ENCODE measurements at places on chromosomes 3 and 15.

GRCh38 chr3:98644168-98644567 lies 50.8 kb upstream of the CPOX start:
- DNase-seq: no peak

DNA sequence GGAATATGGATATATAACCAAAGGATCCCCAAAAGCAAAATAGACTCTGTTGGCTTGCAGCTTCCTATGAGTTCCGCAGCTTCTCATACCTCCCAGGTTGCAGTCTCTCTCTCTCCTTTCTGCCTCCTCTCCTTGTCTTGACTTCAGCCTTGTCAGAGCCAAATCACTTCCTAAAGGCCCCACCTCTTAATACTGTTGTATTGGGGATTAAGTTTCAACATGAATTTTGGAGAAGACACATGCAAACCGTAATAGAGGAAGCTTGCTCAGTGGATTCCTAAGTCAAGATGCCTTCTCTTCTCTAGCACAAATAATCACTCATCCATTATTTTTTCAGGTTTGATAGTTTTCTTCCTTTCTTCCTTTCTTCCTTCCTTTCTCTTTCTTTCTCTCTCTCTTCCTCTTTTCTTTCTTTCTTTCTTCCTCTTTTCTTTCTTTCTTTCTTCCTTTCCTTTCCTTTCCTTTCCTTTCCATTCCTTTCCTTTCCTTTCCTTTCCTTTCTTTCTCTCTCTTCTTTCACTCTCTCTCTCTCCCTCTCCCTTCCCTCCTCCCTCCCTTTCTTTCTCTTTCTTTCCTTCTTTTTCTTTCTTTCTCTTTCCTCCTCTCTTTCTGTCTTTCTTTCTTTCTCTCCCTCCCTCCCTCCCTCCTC lies 411.3 kb upstream of the TPM1 start:
- no peak for DNase-seq

- no peak for DNase-seq
These were observed 12.8 kb downstream of the C2CD4A start for GRCh38 chr15:62079594-62079993.

GRCh38 chr3:25386686-25387255 lies 41.3 kb upstream of the RARB start:
- DNase-seq: no peak

DNA sequence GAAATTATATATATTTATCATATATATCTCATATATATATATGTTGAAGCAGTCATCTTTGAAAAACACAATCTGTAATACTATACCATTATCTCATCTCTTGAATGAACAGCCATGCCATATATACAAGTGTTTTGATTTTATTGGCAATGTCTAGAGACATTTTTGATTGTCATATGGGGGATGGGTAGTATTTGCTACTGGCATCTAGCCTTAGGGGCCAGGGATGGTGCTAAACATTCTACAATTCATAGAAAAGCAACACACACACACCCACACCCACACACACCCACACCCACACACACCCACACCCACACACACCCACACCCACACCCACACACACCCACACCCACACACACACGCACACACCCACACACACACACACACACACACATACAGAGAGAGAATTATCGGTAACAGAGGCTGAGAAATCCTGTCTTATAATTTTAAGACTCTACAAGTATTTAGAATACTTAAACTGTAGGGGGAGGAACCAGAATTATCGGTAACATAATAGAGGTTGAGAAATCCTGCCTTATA lies 11.1 kb upstream of the PIK3R4 start:
- DNase-seq: no peak

DNA sequence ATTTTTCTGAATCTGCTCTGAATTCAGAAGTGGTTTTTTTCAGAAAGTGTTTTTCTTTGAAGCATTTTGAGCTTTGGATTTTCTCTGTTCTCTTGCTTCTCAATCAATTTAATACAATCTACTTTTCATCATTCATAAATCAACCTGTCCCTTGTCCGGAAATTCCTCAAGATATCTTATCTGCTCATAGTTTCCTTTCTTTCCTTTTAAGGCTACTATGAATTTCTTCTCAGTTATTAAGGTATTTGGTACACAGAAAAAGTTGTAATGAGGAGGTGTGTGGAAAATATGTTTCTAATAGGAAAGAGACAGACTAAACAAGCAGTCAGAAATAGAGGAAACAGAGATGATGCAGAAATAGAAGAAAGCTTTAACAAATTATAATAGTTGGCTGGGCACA lies 14.4 kb downstream of the CGGBP1 start:
- DNase-seq: no peak

DNA sequence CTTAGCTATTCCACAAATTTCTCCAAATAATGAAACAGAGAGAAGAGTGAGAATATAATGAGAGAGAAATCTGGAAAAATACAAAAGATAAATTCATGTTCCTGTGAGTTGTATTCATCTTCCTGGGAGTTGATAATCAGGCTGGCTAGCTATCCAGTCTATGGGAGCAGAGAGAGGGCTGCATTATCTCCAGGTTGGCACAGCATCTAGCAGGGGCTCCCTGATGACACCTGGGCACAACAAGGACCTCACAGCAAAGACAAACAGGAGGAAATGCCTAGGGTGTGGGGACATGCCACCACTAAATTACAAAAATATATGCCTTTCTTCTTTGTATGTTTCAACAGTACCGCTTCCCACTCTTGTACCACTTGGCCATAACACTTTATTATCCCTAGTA lies 1.9 kb downstream of the EHD4 start:
- no peak for DNase-seq

- no peak for DNase-seq
These were observed 104.3 kb upstream of the EOMES start for GRCh38 chr3:27826448-27826847.

DNA sequence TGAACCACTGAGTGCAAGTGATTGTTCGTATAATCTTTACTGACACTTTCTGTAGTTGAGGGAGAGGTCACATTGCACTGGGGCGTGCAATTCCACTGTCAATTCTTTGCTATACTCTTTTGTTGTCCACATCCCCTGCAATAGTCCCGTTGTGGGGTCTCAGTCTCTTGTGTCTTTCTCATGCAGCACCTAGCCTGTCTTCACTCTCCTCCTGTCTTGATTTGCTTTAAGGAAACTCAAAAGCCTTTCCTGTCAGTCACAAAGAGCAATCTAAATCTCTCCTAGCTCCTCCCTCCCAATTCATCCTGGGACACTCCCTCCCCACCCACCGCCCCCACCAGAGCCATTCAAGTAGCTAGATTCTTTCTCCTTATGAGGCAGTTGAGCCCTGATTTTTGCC lies 13.2 kb upstream of the TMEM158 start:
- no peak for DNase-seq

GRCh38 chr3:29067007-29067406 lies 213.9 kb upstream of the RBMS3 start:
- DNase-seq: no peak

DNA sequence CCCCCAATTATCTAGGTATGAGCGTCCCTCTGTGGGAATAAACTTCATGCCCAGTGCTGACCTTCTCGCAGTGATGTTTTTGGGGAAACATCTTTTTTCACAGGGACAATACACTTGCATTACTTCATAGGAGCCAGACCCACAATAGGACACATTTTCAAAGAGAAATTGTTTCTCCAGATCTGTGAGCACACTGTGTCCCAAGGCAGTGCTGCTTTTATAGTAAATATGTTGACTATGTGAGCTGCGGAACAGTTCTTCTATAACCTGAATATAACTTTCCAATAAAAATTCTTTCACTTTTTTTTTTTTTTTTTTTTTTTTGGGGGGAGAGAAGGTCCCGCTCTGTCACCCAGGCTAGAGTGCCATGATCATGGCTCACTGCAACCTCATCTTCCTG lies 17.4 kb upstream of the THSD4 start:
- no peak for DNase-seq

DNA sequence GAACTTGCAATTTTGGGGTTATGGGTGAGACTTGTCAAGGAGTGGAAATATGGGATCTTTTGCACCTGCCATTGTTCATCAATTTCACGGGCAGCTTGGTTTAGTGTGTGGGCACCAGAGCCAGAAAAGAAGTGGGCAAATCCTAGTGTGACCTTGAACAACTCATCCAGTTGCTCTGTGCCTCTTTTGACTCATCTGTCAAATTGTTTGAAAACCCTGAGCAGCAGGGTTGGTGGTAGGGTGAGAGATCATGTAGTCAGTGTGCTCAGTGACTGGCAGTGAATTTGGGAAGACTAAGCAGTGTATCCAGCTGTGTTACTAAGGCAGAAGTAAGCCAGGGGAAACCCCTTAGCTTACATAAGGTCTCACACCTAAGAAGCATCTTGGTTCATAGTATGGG lies 293.0 kb upstream of the TRIM42 start:
- DNase-seq: no peak

DNA sequence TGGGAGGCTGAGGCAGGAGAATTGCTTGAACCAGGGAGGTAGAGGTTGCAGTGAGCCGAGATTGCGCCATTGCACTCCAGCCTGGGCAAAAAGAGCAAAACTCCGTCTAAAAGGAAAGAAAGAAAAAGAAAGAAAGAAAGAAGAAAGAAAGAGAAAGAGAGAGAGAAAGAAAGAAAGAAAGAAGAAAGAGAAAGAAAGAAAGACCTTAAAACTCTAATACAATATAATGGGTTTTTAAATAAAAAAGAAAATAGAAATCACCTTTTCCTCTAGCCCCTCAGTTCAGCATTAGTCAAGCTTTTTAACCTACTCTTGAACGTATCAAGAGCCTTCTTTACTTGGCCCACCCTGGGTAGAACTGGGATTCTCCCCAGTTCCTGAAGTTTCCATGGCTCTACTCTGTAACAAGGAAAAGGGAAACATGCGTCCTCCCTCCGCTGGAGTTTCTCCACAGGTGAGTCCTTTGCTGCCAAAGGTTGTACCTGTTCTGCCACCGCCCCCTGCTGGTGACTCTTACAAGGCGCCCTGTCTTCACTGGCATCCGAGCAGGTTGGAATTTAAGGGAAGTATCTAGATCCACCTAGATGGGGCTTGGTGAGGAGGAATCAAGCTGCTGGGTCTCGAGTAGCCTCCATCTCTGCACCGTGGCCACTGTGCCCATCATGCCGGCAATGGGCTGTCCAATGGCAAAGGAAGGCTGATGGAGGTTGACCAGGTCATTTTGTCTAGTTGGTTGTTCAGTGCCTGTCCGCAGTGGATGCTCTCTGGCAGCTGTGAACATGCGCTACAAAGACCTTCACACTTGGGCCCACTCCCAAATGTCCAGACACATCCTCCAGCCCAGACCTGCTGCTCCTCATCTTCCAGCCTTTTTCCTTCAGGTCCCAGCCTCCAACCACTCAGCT lies 20.6 kb upstream of the EPHB3 start:
- no peak for DNase-seq

- DNase-seq: no peak
These were observed 8.1 kb upstream of the TIGIT start for GRCh38 chr3:114285648-114286230.

DNA sequence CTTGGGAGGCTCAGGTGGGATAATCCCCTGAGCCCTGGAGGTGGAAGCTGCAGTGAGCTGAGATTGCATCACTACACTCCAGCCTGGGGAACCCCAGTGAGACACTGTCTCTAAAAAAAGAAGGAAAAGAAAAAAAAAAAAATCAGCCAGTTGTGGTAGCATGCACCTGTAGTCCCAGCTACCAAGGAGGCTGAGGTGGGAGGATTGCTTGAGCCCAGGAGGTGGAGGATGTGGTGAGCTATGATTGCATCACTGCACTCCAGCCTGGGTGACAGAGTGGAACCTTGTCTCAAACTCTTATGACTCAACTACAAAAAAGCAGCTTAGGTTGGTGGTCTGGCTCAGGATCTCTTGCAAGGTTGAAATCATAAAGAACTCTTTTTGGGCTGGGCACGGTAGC lies 19.3 kb upstream of the GPX1 start:
- DNase-seq: no peak

- DNase-seq: no peak
These were observed 173.2 kb downstream of the APBA2 start for GRCh38 chr15:29058903-29059539.

DNA sequence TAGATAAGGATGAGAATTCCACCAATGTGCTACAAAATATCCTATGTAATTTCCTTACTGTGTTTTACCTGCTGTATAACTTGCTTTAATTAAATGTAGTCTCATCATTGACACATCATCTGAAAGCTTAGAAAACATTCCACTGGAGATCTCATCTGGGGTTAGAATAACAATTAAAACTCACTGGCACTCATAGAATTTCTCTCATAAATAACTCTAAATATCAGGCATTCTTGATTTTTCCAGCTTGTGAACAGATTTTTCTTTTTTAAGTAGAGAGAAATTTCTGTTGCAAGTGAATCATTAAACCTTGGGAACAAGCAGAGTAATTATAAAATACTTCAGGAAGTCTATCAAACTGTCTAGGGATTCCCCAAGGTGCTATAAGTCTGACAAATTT lies 843.8 kb downstream of the NAALADL2 start:
- DNase-seq: no peak

- DNase-seq: no peak
These were observed 174.9 kb upstream of the TOPAZ1 start for GRCh38 chr3:44066806-44067205.

GRCh38 chr3:144821583-144821982 lies 850.0 kb downstream of the DIPK2A start:
- DNase-seq: no peak

- no peak for DNase-seq
These were observed 65.7 kb downstream of the SLC12A8 start for GRCh38 chr3:125146626-125147490.

- DNase-seq: no peak
These were observed 92.0 kb downstream of the MTHFS start for GRCh38 chr15:79804838-79805237.

DNA sequence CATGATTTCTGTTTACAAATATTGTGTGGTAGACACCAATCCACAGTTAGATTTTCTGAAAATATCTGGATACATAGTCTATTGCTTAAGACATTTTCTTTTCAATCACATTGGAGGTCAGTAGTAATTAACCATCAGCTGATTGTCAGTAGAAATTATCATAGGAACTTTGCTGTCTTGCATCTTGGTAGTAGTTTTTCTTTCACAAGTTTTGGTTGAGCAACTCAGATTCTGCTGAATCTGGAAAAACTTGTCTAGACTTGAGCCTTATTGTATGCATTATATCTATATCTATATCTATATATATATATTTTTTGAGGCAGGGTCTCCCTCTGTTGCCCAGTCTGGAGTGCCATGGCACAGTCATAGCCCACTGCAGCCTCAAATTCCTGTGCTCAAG lies 4.0 kb downstream of the RAB11A start:
- no peak for DNase-seq

- no peak for DNase-seq
These were observed 400.0 kb downstream of the LSAMP start for GRCh38 chr3:116045314-116045713.

- DNase-seq: no peak
These were observed 32.6 kb upstream of the RAB11A start for GRCh38 chr15:65836665-65837064.

DNA sequence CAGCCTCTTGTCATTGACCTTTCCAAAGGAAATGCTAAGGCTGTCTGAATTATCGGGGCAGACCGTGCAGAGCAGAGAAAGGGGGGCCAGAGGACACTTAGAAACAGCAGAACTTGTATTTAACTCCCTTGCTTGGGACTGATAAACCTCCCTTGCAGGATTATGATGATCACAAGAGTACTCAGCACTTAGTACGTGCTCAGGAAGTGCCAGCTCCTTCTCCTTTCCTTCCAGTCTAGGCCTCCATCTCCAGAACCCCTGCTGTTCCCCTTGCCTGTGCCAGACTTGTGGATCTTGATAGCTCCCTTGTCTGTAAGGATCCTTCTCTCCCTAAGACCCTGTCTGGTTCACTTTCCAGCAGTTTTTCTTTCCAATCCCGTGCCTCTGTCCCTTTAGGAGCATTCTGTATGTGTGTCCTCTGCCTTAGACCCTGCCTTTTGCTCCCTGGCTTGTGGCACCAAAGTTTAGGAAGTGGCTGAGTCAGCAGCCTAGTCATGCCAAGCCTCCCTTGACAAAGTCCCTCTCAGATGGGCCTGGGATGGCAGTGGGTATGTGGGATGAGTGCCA lies 747 bp downstream of the SORD start:
- no peak for DNase-seq
